ENCODE measurements at places on chromosomes 3 and 15.

- no peak for DNase-seq
Measured at GRCh38 chr15:37572401-37572800, 362.0 kb upstream of the TMCO5A start.

GRCh38 chr15:35487417-35487816, 58.5 kb downstream of the DPH6 start:
- DNase-seq = no peak

DNA sequence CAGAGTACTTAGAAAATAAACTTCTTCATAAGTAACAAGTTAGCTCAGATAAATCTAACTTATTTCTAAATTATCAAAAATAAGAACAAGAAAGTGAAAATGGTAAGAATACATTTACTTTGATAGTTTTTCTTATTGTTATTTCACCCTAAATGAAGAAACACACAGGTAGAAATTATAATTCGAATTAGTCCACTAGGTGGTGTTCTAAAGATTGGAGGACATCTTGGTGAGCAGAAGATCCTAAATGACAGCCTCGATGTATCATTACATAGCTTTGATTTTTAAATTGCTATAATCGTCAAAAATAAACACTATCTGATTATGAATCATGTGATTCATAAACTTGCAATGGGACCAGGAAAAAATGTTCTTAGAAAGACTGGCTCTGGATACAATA, 280.8 kb upstream of the UBE2E2 start:
- DNase-seq = no peak

- no peak for DNase-seq
Measured at GRCh38 chr15:94186770-94187331, 44.5 kb upstream of the MCTP2 start.

DNA sequence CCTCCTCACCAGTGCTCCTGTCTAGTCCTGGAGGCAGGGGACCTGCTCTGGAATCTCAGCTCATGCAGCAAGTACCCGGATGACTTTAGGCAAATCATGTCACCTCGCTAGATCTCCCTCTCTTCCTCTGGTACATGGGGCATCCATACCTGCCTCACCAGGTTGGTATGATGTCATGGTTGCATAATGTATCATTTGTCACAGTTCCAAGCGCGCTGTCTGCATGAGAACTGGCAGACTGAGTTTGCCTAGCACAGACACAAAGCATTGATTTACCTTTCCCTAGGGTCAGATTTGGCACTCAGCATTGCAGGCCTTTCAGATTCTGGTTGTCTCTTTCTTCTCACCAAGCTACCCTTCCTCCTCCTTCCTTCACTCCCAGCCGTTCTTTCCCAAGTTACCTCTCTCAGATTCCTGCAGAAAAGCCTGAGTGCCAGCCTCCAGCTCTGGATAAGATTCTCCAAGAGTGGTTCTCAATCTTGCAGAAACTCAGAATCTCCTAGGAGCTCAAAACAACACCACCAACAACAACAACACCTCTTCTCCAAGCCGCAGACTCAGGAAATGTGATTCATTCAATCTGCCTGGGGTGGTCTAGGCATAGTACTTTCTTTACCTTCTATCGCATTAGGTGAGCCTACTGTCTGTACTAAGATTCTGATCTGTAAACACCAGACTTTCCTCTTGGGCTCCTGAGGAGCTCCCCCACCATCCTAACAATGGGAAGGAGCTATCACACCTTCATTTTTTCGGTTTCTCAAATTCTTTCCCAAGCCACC, 29.5 kb downstream of the FAM43A start:
- DNase-seq = no peak
